ENCODE measurements at places on chromosomes 12 and 14.

- DNase-seq = no peak
Observed at GRCh38 chr12:8867009-8867408, 44.6 kb downstream of the A2ML1 start.

DNA sequence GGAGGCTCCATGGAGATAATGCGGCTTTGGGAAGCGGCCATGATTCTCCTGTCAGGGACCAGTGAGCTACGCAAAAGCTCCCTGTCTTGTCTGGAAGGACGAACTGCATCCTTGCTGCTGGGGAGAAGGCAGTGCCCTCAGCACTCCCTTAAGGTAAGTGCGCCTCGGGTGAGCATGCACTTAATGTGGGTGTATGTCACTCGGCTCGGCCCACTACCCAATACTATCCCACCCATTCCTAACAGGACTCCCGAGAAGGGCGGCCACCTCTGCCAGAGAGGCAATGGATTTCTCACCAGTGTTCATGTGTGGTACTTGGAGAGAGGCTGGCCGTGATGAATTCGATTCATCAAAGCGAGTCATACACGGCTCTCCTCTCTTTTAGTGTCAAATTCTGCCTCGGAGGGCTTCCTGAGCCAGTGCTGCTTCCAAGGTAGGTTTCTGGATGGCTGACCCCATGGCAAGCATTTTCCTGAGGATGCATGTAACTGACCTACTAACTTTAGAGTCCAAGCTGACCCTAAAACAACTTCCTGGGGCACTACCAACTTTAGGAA lies 151.7 kb upstream of the RTL1 start:
- no peak for DNase-seq

GRCh38 chr12:54004841-54005530 lies 3.8 kb upstream of the HOXC8 start:
- DNase-seq = peak; percentile 69

GRCh38 chr12:4471256-4471655 lies 25.6 kb upstream of the FGF6 start:
- no peak for DNase-seq

- peak; percentile 9 for DNase-seq
Observed at GRCh38 chr12:19574601-19575000, 135.3 kb downstream of the AEBP2 start.

DNA sequence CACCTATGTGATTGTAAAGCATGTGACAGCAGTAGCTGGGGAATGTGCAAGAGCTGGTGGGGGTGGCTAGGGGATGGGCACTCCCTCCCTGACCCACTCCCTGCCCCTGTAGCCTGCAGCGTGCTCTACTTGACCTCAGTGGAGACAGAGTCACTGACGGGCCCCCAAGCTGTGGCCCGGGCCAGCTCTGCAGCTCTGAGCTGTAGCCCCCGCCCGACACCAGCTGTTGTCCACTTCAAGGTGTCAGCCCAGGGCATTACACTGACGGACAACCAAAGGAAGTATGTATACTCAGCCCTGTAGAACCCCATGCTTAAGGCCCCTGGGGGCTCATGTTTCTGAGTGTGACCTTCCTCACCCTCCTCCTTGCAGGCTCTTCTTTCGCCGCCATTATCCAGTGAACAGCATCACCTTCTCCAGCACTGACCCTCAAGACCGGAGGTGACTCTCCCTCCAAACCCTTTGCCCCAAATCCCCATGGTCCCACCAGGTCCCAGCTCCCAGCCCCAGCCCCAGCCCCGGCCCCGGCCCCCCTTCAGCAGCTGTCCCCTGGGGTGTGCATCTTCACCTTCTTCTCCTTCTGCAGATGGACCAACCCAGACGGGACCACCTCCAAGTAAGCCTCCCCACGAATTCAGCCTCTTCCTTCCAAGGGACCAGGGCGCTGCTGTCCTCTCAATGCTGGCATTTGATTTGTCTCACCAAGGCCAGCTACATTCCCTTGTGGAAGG lies 13.3 kb downstream of the TNS2 start:
- peak; percentile 46 for DNase-seq

- DNase-seq = no peak
Observed at GRCh38 chr12:72986963-72987362, 714.8 kb downstream of the TRHDE start.

DNA sequence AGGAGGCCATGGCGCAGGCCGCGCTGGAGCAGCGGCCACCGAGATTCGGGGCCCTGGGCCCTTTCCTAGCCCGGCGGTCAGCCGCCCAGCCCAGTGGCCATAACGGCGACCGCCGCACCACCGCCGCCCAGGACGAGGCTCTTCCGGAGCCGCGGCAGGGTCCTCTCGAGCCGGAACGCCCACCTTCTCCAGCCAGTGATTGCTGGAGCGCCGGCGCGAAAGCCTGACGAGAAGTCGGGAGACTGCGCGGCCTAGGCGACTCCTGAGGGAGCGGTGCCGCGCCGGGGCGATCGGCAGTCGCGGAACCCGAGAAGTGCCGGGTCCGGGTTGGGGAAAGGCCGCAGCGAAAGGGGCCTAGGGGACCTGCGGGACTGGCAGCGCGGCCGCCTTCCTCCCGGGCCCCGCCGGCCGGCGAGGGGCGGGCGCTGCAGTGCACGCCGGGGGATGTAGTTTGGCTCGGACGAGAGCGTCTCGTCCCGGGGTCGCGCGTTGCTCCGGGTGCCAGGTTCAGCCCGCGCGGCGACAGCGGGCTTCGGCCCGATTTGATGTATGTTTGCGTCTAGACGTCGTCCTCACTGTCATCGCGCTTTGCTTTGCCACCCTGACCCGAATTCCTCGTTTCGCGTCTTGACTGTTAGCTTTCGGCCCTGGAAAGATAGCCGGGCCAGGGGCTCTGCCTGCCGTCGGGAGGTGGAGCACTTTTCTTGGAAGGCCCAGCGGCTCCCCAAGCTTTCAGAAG lies at the start of gene VTI1B:
Gene VTI1B (minus strand): TSS at position 153 of the 739 bp plus-strand sequence. CDS start 143 bp downstream, at position 10.
- peak; percentile 72 for DNase-seq

- DNase-seq = no peak
Observed at GRCh38 chr12:130661059-130661458, 55.0 kb downstream of the RIMBP2 start.

GRCh38 chr12:20450591-20451180 lies 82.3 kb downstream of the PDE3A start:
- peak; percentile 8 for DNase-seq

DNA sequence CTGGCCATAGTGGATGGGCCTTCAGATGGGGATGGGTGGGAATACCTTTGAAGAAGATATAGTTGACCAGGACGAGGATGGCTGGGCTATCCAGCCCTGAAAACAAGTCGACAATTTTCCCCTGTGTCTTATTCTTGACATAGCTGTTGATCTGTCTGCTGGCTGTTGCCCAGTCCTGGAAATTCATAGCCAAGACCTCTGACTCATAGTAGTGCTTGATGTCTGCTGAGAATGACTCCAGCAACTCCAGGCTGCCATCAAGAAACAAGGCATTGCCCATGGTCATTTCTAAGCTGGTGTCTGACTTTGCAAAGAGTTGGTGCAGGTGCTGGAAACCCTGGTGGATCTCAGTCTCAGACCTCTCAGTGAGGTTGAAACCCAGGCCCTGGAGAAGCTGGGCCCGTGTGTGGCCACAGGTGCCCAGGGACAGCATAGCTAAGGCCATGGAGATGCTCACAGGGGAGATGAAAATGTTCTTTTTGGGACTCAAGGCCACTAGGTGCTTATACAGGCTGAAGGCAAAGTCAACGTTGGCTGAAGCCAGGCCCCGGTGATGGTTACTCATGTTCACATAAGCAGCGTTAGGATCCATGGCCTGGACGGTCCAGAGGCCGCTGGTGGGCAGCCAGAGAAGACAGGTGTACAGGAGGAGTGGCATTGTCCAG lies 9.0 kb downstream of the SERPINA6 start:
- DNase-seq = no peak

- no peak for DNase-seq
Observed at GRCh38 chr12:132190012-132190755, 45.9 kb downstream of the NOC4L start.

DNA sequence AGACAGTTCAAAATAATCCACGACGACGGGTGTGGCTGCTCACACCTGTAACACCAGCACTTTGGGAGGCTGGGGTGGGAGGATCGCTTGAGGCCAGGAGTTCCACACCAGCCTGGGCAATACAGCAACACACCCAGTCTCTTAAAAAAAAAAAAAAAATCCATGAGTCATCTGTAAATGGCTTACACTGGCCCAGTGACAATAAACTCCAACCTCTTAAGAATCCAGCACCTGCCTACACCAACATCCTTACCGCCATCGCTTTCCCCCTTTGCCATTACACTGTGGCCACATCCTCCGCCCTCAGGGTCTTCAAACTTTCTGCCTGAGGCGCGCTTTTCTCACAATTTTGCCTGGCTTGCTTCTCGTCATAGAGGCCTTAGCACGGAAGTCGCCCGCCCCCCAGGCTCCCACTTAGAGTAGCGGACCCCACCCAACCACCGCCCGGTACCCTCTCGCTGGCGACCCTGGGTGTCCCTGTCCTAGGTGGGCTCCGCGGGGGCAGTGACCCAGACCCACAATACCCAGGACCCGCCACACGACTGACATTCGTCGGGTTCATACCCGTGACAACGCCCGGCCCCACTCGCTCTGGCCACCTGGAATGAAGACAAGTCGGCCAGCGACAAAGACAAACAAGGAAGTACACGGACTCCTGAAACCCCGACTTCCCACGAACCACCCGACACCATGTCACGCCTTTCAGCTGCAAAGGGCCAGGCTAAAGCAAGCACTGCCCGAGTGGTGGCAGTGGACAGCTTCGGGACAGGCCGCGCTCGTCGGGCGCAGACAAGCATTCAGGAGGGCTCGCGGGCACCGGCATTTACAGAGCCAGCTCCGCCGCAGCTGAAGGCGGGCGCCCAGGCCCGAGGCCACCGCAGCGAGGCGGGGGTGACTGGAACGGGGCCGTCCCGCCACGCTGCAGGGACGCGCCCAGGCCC lies 636 bp downstream of the GOLGA3 start:
- DNase-seq = peak; percentile 66

DNA sequence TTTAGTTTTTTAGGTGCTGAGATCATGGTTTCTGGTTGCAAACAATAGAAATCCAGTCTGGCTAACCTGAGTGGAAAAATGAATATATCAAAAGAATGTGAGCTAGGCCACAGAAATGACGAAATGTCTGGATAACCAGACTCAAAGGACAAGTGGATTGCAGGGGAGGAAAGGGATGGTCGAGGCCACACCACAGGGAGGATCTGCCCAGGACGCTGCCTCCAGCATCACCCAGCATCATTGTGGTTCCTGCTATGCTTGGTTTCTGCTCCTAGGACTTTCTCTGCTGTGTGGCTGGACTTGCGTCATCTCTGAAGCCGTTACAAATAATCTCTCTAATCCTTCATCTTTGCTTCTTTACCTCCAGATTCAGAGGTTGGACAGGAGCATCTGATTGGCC lies 80.4 kb downstream of the TTC8 start:
- DNase-seq = no peak

- DNase-seq = peak; percentile 60
Observed at GRCh38 chr14:90301668-90302090, 30.1 kb downstream of the NRDE2 start.

- DNase-seq = no peak
Observed at GRCh38 chr12:50514526-50515276, 9.9 kb downstream of the DIP2B start.

GRCh38 chr14:21071225-21072030 lies 1.3 kb downstream of the ARHGEF40 start:
- peak; percentile 90 for DNase-seq

DNA sequence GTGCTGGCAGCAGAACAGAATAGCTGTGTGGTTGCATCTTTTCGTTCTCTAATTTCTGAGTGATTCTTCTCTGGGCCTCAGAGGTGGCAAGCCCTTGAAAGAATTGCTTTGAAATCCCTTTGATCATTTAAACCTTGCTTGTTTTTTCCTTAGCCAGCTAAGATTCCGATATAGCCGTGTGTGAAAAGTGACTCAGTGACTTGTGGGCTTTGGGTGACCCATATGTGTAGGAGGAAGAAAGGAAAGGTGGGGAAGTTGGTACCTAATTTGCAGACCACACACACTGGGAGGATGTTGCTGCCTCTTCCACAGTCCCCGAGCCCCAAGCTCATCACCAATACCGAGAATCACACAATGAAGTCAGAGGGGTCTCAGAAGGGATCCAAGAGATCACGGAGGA lies 18.8 kb downstream of the SLC24A4 start:
- DNase-seq = no peak

DNA sequence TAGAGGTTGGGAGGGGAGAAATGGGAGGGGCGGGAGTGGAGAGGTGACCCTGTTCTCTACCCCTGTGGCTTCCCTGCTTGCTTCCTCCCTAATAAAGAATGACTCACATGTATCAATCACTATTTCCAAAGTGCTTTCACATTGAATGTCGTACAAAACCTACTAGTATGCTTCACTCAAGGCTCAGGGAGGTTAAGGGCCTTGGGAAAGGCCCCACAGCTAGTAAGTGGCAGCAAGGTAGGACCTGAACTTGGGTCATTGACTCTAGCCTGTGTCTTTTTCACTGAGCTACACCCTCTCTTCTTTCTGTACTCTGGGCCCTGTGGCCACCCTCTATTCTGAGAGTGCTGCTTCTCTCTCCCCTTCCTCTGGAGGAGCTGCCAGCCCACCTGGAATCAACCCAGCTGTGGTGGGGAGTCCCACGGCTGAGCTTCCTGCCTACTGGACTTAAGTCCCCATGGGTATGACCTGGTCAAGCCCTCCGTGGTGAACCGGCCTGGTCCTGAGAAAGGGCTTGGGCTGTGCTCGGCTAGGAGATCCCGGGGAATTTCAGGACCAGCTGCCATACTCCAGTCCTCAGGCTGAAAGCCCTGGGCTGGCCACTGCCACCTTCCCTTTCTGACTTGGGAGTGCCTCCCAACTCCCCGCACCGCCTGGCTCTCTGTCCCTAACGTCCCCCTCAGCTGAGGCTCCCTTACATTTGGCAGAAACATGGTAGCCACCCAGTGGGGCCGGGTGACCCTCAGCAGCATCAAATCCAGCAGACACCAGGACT lies 13.0 kb downstream of the SLC48A1 start:
- DNase-seq = no peak

- DNase-seq = no peak
Observed at GRCh38 chr12:42156232-42156631, 11.6 kb upstream of the GXYLT1 start.

GRCh38 chr12:115798309-115798917 lies 479.1 kb downstream of the MED13L start:
- no peak for DNase-seq

- DNase-seq = no peak
Observed at GRCh38 chr12:75974323-75975187, 57.0 kb downstream of the PHLDA1 start.

DNA sequence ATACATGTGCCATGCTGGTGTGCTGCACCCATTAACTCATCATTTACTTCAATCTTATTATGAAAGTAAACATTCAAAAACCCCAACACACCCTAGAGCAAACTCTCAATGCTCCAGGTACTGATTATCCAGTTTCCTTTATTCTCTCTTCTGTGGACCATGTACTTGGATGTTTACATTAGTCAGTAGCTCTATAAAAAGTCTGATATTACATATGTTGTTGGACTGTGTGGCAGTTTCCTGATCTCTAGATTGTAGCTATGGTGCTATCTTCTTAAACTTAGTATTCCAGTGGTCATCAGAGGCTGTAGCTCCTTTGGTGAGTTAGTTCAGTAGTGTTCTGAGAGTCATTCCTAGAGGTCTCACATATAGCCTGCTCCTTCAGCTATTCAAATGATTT lies 25.1 kb upstream of the ITGA5 start:
- DNase-seq = no peak

Data from LHCN-M2 (cell line).